Glomerular endothelial cell (primary cell): ENCODE measurements at places on chromosomes 5 and 9.

GRCh38 chr9:12785941-12786340, 11.1 kb downstream of the LURAP1L start:
- no peak for DNase-seq

DNA sequence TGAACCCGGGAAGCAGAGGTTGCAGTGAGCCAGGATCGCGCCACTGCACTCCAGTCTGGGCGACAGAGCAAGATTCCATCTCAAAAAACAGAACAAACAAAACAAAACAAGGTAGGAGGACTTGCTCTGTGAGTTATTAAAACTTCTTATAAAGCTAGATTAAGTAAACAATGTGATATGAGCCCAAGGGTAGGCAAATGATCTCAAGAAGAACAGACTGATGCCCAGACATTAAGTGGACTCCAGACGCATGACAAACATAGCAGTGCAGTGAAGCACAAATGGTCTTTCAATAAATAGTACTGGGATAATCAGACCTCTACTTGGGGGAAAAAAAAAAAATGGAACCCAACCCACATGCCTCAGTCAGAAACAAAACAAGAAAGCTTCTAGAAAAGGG, 45.7 kb downstream of the SETX start:
- no peak for DNase-seq

DNA sequence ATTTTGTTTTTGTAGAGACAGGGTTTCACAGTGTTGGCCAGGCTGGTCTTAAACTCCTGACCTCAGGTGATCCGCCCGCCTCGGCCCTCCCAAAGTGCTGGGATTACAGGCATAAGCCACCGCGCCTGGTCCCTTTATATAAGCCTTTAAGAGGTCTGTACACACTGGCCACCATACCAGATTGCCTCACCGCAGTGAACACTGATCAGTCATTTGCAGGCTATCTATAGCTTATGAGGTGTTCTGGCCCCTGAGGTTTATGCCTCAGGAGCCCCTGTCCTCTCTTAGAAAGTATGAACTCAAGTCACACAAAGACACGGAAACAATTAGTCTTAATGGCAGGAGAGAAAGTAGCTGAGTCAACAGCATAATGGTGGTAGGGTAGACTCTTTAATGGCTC, 14.6 kb downstream of the HINT1 start:
- no peak for DNase-seq

GRCh38 chr5:177022386-177023302, at the start of gene ZNF346:
TSS of gene ZNF346 (plus strand) at chr5:177022696. CDS start at chr5:177022739, 43 bp downstream.
- DNase-seq = no peak

- DNase-seq = no peak
Observed at GRCh38 chr5:43603344-43604217, 601 bp downstream of the NNT start.

DNA sequence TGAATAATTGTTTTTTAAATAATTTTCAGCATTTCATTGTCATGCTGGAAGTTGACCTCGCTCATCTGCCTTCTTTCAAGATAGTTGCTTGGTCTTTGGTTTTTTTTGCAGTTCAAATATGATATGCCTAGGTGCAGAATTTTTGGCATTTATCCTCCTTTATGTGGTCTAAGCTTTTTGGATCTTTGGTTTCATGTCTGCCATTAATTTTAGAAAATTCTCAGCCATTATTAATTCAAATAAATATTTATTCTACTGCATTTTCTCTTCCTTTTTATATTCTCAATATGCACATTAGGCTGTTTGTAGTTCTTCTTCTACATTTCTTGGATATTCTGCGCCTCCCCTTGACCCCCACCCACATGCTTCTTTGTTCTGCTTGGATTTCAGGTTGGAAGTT, 63.6 kb downstream of the PHF2 start:
- DNase-seq = no peak

DNA sequence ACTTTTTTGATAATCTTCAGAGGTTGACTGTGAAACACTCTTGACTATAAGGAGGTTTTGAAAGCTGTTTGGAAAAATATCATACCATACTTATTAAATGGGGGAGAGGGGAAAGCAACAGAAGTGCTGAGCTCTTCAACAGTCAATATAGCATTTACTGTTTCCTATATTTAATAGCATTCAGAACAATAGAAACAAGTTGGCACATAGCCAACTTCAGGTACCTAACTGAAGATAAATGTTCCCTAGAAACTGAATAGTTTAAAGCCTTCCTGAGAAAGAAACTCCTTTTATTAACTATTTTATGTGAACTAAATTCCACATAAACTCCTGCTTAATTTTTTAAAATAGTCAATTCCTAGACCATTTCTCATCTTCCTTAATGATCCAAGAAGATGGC, 26.3 kb downstream of the SLC31A1 start:
- DNase-seq = no peak
